ENCODE measurements at places on chromosomes 3 and 15.

DNA sequence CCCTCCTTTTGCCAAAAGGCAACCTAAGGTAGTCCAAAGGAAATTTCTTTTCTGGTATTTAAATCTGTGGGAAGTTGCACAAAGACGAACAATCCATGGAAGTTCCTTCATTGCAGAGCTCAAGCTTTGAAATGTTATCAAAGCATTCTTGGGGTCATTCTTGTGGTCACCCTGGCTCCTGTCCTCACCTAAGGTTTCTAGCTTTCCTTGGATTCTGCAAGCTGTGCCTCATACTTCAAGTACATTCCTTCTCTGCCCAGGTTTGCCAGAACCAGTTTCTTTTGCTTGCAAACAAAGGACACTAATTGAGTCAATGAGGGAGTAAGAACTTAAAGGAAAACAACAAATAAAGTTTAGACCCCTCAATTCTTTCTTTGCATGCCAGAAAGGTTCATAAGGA lies 329.8 kb upstream of the PDZRN3 start:
- DNase-seq = no peak

GRCh38 chr3:78706906-78707523 lies 1060.8 kb downstream of the ROBO1 start:
- no peak for DNase-seq

- no peak for DNase-seq
Measured at GRCh38 chr3:45171283-45171682, 25.1 kb upstream of the CDCP1 start.

- no peak for DNase-seq
Measured at GRCh38 chr15:91275844-91276243, 175.8 kb downstream of the SV2B start.

DNA sequence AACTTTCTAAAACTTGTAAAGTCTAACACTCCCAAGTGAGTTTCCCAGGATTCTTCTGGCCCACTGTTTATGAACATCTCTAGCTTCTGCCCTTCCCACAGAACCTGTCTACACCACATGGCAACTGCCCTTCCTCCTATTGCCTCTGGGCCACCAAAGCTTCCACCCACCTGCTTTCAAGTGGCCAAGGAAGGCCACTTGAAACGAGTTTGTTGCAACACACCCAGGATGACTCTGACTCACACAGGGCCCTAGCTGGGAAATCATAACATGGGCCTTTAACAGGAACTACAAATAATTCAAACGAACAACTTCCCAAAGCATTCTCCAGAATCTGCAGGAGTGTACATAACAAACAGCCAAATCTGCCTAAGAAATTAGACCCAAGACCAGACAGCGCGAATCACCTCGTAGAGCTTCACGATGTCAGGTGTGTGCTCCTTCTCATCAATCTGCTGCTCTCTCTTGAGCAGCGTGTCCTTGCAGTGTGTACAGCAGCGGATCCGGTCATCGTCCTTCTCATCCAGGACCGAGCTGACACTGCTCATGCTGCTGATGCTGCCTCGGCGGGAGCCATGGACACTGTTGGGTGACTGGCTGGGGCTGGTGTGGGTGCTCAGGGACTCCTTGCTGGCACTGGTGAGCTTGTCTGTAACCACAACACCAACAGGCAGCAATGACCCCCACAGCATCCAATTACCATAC lies 16.8 kb downstream of the RBSN start:
- DNase-seq = no peak

GRCh38 chr3:17491601-17492000 lies 250.8 kb downstream of the TBC1D5 start:
- no peak for DNase-seq

DNA sequence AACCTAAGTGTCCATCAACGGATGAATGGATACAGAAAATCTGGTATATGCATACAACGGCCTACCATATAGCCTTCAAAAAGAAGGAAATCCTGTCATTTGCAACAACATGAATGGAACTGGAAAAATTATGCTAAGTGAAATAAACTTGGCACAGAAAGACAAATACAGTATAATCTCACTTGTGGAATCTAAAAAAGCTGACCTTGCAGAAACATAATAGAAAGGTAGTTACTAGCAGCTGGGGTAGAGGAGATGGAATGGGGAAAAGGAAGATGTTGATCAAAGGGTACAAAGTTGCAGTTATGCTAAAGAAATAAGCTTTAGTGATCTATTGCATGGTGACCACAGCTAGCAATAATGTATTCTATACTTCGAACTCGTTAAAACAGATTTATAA lies 444.1 kb downstream of the OCA2 start:
- DNase-seq = no peak

DNA sequence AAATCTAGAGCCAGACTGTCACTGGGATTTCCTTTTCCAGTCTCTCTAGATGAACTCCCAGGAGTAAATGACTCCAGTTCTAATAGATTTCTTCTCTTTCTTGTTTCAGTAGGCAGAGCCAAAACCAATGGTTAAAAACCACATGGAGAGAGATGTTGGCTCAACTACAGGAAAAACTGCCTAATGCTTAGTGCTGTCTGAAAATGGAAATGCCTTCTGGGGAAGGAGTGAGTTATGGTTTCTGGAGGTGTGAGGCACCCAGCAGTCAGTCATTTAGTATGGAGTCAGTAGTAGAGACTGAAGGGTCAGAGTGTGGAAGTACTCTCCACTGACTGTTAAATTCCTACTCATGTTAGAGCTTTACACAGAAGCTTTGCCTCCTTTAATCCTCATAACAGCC lies 136.7 kb downstream of the CCNL1 start:
- no peak for DNase-seq

DNA sequence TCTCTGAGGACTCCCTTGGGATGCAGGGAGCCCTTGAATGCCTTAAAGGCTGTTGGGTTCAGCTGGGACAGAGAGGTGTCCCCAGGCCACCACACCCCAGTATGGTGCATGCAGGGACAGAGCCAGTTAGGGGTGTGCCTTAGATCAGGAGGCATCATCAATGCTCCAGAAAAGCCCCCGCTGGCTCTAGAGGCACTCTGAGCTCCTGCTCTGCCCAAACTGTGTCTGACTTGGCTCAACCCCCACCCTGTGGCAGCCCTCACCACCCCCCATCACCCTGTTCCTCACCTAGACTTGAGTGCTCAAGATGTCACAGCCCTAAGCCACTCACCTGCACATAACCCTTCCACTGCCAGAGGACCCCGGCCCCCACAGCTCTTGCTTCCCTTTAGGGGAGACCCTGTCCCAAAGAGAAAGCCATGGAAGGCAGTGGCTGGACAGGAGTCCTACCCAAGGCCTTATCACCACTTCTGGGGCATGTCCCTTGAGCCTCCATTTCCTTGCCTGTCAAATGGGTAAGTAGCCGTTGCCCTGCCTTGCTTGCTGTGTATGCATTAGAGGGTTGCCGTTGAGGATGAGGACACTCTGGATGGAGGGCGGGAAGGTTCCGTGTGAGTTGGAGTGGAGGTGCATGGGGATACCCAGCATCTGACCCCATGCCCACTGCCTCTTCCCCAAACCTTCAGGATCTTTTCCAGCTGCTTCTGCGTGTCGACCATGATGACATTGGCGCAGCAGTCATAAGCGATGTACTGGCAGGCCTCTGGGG lies 41.4 kb downstream of the ACSBG1 start:
- DNase-seq = no peak
